Kidney epithelial cell (primary cell): ENCODE measurements at places on chromosomes 16 and 17. TPM values are rescaled to one million over a fixed set of nuclear protein-coding genes. Genes with fewer than 3 reads are reported as not detected.
A peak's percentile ranks its signal among the peaks of the same experiment; 100 is the strongest.

Gene KIF2B
- not detected in 2 replicates for total RNA-seq

DNA sequence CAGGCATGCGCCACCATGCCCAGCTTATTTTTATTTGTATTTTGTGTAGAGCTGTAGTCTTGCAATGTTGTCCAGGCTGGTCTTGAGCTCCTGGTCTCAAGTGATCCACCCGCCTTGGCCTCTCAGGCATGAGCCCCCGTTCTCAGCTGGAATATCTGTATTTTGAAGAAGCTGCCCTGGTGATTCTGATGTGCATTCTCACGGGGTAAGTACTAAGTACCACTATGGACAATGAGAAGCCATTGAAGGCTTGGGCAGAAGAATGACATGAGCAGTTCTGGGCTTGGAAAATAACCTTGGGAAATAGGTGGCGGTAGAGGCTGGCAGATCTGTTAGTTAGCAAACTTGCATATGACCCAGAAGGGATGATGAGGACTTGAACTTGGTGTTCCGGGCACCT is 15.6 kb upstream of the NKD1 start:
- DNase-seq = no peak

DNA sequence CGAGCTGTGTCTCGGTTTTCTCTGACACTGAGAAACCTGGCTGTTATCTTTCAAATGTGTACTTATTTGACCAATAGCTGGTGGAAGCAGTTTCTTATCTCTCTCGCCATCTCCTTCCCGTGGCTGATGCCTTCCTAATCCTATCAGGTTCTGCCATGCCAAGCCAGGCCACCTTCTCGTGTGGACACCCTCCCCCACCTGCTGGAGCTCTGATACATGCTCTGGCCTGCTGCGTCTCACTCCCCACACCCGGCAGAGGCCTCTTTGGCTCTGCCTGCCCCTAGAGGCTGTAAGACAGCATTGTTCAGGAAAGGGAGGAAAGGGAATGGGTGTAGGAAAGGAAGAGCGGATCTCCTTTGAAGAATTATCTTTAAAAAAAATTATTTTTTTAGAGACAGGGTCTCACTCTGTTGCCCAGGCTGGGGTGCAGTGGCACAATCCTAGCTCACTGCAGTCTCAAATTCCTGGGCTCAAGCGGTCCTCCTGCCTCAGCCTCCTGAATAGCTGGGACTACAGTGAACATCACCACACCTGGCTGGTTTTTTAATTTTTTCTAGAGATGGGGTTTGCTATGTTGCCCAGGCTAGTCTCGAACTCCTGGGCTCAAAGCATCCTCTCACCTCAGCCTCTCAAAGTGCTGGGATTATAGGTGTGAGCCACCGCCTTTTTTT is 7.5 kb upstream of the ARMC5 start:
- DNase-seq = no peak

DNA sequence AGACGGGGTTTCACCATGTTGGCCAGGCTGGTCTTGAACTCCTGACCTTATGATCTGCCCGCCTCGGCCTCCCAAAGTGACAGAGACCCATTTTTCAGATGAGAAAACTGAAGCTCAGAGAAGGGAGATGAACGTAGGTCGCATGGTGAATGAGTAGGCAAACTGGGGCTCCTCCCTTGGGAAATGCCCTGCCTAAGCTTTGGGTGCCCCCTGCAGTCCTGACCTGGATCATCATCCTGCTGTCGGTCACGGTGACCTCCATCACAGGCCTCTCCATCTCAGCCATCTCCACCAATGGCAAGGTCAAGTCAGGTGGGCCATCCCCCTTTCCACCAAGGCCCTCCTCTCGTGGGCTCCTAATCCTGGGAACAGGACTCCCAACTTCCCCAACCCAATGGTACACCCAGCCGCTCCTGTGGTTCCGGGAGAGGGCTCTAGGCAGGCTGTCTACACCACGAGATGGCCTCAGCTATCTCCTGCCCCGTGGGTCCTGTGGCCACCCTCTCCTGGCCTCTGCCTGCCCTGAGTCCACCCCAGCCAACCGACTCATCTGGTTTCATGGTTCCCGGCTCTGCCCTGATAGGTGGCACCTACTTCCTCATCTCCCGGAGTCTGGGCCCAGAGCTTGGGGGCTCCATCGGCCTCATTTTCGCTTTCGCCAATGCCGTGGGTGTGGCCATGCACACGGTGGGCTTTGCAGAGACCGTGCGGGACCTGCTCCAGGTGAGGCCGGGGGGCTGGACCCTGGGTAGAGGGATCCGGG is 4.7 kb downstream of the SLC12A3 start:
- no peak for DNase-seq

GRCh38 chr16:82562183-82562683 is 64.5 kb upstream of the CDH13 start:
- DNase-seq = no peak

Gene TNFRSF12A
- 572 and 754 TPM in 2 replicates for total RNA-seq

- no peak for DNase-seq
Measured at GRCh38 chr16:75821117-75821516, 94.8 kb upstream of the CPHXL start.

Gene ABR
- 135 and 141 TPM in 2 replicates for total RNA-seq

Gene FBXO39
- 0.14 TPM in 1 of 2 replicates, not detected in the other for total RNA-seq

- DNase-seq = no peak
Measured at GRCh38 chr17:61425682-61426481, 26.2 kb downstream of the TBX2 start.

Gene CD300C
- 0.21 TPM in 1 of 2 replicates, not detected in the other for total RNA-seq

Gene CDH16
- 0.33 and 5.0 TPM in 2 replicates for total RNA-seq

Gene PLLP
- 11.9 and 12.6 TPM in 2 replicates for total RNA-seq

Gene KRT17
- 208 and 216 TPM in 2 replicates for total RNA-seq

DNA sequence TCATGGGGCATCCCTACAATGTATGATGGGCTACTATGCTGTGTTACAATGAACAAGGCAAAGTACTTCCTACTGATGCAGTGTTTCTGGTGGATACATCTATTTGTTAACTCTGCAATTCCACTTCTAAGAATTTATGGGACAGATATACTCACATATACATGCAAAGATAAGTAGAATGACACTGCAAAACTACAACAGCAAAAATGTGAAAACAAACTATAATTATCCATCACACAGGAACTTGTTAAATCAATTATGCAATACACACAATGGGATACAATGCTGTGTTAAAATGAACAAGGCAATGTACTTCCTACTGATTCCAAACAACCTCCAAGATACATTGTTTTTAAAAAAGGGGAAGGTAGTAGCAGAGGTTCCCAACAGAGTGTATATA is 3.2 kb downstream of the DDX52 start:
- DNase-seq = no peak

- no peak for DNase-seq
Measured at GRCh38 chr17:72525225-72526015, 404.6 kb downstream of the SOX9 start.

GRCh38 chr17:43524945-43525575 is 21.1 kb downstream of the ETV4 start:
- no peak for DNase-seq

GRCh38 chr17:7558544-7559319 is at the start of gene TNFSF13:
TNFSF13 (plus strand) TSS chr17:7558750; CDS start chr17:7559040, 290 bp downstream.
- DNase-seq = no peak

Gene SULT1A4
- 1.7 and 2.5 TPM in 2 replicates for total RNA-seq

Gene SPATA20
- 58.9 and 79.4 TPM in 2 replicates for total RNA-seq

DNA sequence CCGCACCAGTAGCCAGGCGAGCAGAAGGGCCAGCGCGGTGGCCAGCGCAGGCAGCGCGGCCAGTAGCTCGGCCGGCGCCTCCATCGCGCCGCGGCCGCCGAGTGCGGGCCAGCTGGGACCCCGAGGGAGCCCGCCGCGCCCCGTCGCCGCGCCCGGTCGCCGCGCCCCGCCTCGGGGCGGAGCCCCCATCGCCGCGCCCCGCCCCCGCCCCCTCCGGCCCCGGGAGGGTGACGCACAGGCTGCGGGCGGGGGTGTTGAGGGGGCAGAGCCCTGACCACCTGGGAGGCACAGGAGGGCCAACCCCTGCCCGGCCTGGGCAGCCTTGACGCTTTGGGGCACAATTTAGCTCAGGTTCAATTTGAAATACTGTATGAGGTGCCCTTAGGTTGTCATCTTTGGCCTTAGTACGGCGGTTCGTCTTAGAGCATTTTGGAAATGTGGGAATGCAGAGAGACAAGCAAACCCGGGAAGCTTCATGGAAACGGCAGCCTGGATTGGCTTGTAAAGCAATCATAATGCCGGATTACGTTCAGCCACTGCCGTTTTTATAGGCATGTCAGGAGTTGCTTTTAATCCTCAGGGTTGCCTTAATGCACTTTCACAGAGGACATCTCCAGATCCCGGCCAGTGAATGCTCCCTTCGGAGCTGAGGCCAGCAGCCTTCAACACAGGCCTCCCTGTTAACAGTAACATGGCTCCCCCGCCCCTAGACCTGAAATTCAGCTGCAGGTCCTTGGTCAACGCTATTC is at the start of gene MXRA7:
Gene MXRA7, minus strand, starts transcription at position 103 of the 749 bp plus-strand sequence. Its CDS starts 19 bp downstream, at position 84.
- no peak for DNase-seq

DNA sequence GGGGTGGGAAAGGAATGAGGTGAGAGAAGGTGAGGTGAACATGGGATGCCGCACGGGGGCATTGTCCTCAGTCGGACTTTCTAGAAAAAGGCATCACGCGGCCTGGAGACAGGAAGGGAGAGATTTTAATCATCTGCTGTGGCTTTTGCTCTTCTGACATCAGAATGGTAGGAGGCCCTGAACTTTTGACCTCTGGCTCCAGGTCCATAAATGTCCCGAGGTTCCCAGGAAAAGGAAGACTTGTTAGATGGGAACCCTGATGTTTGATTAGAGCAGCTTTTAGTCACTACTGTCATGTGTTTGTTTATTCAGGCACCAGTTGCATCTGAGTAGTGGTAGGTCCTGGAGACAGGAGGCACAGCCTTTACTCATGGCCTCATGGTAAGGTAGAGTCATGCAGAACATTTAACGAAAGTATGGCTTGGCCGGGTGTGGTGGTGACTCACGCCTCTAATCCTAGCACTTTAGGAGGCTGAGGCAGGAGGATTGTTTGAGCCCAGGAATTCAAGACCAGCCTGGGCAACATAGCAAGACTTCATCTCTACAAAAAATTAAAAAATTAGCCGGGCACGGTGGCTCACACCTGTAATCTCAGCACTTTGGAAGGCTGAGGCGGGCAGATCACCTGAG is 203.1 kb downstream of the MSI2 start:
- DNase-seq = no peak

GRCh38 chr16:48153774-48154173 is 2.0 kb downstream of the ABCC12 start:
- DNase-seq = no peak

- no peak for DNase-seq
Measured at GRCh38 chr16:66551348-66551759, 1.0 kb upstream of the CKLF start.

- no peak for DNase-seq
Measured at GRCh38 chr17:29705386-29705785, 82.7 kb upstream of the CORO6 start.

Gene IL4R
- 52.1 and 58.8 TPM in 2 replicates for total RNA-seq

GRCh38 chr16:73126525-73126853 is 78.6 kb upstream of the ZFHX3 start:
- peak; percentile 18 for DNase-seq

DNA sequence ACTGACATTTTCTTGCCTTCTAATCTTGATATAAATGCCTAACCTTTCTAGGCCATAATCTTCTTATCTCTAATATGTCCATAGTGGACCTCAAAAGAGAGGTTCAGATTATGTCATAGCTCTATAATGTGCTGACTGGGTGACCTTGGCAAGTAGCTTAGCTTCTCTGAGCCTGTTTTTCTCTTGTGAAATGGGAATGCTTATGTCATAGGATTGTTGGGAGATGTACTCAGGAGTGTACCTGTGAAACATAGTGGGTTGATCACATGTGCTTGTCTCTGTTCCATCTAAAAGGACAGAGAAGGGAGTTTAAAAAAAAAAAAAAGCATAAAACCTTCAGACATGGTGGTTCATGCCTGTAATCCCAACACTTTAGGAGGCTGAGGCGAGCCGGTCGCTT is 2.4 kb downstream of the MED9 start:
- no peak for DNase-seq

Gene KRT40
- total RNA-seq = not detected in 2 replicates

DNA sequence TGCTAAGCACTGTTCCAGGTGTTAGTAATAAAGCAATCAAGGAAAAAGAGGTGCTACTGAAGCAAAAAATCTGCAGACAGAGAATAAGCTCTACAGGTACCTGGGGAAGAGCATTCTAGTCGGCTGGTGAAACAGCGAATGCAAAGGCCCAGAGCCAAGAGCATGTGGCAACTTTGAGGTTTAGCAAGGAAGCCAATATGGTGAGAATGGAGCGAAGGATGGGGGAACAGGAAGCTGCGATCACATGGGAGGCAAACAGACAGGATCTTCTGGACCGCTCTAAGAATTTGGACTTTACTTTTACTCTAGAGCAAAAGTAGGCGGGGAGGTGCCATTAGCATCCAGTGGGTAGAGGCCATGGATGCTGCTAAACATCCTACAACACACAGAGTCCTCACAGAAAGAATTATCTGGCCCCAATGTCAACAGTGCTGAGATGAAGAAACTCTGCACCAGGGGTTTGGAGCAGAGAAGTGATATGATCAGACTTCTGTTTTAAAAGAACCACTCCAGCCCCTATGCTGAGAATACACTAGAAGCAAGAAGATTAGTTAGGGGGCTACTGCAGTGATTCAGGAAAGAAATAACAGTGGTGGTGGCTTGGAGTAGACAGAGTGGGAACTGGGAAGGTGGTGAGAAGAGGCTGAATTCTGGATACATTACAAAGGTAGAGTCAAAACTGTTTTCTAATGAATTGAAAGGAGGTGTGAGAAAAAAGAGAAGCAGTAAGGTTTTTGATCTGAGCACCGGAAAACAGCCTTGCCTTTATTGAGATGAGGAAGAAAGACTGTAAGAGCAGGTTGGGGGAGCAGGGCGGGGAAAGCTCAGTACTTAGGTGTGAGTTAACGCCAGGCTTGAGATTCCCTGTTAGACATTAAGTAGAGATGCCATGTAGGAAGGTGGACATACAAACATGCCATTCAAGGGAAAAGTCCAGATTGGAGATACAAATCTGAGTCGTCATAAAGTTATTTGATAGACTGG is 11.0 kb downstream of the EFTUD2 start:
- no peak for DNase-seq

Gene FAM83G
- 48.7 and 60.0 TPM in 2 replicates for total RNA-seq

DNA sequence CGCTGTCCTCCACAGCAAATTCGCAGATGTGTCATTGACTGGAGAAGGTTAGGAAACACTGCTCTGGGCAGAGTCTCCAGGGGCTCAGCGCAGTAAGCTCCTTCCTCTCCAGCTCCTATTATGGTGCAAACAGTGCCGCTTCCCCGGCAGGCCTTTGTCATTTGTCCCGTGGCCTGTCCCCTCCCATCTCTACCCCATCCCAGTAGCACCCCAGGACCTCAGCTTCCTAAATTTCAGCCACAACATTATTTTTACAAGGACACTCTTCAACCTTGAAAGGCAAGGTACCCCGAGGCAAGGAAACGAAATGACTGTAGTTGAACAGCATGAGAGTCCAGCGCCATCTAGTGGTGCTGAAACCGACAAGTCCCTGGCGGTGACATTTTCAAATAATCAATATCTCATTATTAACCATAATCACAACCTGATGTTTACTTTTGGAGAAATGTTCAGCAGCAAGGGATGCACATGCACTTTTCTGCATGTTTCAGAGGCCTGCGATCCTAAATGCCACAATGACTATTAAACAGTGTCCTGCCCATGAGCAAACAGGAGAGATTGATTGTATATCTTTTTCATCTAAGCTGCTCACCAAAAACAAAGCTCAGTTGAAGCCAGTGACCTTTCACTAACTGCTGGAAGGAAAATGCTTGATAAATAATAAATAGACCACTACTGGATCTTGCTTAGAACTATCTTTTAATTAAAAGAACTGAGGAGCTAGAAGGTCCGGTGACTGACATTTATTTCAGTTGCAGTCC is 16.5 kb downstream of the MRPS23 start:
- DNase-seq = peak; percentile 43

- no peak for DNase-seq
Measured at GRCh38 chr17:28989028-28989427, 16.8 kb downstream of the SEZ6 start.

Gene SECTM1
- 0.07 TPM in 1 of 2 replicates, not detected in the other for total RNA-seq
